Lower lobe of right lung (tissue), 2 donors: ENCODE measurements at places on chromosomes 5 and 9. TPM values are rescaled to one million over a fixed set of nuclear protein-coding genes. Genes with fewer than 3 reads are reported as not detected.

Gene C5orf52
- total RNA-seq = not detected

DNA sequence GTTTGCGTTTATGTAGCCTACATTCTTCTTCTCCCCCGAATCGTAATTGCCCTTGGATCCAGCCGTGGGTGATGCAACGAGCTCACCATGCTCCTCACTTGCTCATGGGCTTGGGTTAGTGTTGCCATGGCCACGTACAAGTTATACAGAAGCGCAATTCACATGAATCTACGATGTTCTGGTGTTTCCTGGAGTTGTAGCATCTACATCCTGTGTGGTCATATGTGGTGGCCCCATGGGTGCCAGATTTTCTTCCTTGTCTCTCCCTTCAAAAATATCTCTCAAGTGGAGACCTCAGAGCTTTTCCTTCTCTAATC, 115.3 kb downstream of the TLE4 start:
- no peak for DNase-seq

DNA sequence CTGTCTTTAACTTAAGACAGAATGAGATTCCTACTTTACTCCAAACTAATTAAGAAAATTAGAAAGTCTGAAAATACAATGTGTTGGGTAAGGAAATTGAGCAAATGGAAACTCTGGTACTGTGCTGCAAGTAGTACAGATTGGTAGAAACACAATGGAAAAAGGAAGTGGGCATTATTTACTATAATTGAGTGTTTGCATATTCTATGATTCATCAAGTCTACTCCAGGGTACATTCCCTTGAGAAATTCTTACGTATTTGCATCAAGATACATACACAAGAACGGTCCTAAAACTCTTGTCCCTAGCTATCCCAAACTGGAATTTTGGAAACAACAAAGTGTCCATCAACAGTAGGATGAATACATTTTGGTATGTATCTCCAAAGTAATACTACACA, 123.5 kb upstream of the TARS1 start:
- no peak for DNase-seq

Gene PDE6A
- not detected for total RNA-seq

DNA sequence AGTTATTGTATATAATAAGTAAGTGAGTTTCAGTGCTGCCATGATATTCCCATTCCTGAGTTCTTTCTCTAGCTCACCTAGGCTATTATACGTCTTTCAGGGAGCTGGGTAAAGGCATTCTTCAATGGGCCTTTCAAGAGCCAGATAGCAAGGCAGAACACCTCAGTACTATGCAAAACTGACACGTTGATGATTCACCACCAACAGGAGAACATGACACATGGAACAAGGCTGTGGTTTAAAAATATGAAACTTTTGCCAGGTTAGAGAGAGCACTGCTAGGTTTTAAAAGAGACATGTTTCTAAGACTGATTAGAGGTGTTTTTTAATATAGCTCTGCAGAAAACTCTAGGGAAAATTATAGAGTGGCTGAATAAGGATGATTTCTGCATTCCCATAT, 95.9 kb downstream of the UGCG start:
- no peak for DNase-seq

DNA sequence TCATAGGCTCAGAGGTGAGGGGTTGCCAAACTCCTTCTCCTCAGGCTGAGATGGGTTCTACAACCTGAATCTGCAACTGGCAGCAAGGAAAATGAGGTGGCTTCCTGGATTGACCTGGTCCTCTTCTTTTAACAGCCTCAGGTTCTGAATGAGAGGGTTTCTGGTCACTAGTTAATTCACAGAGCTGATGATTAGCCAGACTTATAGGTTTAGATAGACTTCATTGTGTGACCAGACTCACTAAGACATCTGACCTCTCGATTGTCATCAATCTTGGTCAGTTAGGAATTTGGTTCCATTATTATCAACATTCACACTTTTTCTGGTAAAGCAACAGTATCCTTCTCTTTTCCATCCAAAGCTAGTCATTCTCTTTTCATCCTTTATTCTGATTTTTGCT, 257.9 kb downstream of the PAPPA start:
- DNase-seq = no peak

Gene COL27A1
- 13.0 TPM for total RNA-seq

Gene ENTREP1
- total RNA-seq = 30.1 TPM

Gene GLDC
- 0.77 TPM for total RNA-seq

Gene SLCO4C1
- 29.5 TPM for total RNA-seq

GRCh38 chr5:1547655-1548054, 23.9 kb upstream of the LPCAT1 start:
- DNase-seq = no peak
